ENCODE measurements at places on chromosomes 7 and 10. TPM values are rescaled to one million over a fixed set of nuclear protein-coding genes. Genes with fewer than 3 reads are reported as not detected.
A peak's percentile ranks its signal among the peaks of the same experiment; 100 is the strongest.

DNA sequence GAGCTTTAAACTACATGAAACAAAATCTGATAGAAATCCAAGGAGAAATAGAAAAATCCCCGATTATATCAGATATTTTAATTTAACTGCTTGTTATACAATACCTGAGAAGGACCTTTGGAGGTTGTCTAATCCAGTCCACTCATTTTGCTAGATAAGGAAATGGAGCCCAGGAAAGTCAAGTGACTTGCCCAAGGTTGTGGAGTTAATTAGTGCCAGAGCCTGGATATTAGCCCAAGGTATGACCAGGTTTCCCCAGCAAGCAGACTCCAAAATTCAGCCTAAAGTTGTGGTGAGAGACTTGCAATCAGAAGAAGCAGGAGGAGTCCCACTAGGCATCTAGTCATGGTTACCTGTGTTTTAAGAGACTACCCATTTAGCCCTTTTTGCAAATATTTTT, 11.7 kb upstream of the EEPD1 start:
- no peak for DNase-seq

The PLXNA4 gene
- 29.2 TPM for total RNA-seq

DNA sequence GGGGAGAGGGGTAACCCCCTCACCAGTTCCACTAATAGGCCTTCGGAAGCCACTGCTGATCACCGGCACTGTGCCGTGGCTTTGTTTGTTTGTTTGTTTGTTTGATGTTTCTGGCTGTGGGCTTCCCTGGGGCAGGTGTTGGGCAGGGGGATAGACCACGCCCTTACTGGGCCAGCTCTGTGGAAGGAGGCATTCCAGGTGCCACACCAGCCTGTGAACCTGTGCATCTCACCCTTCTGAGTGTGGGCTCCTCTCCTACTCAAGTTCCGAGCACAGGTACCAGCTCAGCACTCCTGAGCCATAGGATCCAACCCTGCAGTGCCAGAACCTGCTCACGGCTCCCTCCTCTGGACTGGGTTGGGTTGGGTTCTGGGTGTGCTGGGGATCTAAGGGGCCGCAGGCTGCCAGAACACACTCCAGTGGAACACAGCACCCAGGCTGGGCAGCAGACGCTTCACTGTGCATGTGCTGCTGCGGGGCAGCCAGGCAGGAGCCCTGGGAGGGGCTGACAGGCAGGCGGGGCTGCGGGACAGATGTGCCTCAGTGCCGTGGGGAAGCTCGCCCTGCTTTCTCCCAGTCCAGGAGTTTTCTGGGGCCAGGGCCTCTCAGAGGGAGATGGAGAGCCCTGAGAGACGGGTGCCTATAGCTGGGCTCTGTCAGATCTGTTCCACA, 1053.9 kb downstream of the CNTNAP2 start:
- DNase-seq = no peak

DNA sequence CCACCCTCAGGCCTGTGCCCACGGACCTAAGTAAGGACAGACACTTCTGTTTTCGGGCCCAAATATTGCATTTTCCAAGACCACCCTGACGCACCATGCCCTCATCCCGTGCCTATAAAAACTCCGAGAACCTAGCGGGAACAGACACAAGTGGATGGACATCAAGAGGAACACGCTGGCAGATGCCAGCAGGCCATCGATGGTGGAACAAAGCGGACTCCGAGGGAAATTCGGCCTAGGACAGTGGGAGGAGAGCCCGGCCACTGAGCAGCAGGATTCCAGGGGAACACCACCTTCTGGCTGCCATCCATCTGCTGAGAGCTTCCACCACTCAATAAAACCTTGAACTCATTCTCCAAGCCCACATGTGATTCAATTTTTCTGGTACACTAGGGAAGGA, 243.6 kb upstream of the ZWINT start:
- no peak for DNase-seq

DNA sequence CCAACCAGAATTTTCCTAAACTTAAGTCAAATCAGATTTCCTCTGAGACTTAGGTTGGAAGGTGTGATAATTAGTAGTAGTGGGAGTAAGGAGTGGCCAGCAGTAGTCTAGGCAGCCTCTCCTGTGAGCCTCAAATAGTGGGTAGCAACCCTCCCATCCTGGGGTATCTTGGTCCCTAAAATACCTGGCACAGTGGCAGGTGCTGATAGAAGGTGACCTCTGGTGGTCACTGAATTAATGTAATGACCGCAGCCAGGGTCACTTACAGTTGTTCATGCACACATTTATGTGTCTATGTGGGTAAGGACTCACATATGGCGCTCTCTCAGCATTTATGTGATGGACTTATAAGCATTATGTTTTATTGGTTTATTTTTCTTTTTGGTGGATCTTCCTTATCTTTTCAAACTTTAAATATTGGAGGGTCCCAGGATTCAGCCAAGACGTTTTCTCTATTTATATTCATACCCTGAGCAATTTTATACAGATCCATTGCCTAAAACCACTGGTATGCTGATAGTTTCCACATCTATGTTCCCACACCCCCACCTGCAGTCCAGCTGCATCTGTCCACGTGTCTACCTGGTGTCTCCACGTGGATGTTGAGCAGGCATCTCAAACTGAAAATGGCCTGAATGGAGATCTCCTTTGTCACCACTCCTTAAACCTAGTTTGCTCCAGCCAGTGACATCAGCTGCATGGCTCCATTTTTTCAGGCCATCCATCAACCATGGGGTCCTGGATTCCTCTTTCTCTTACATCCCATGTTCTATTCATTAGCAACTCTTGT, 18.3 kb downstream of the BMPER start:
- DNase-seq = no peak

The ZP3 gene
- 2.5 TPM for total RNA-seq

The MLXIPL gene
- total RNA-seq = not detected

The ATOH7 gene
- not detected for total RNA-seq

DNA sequence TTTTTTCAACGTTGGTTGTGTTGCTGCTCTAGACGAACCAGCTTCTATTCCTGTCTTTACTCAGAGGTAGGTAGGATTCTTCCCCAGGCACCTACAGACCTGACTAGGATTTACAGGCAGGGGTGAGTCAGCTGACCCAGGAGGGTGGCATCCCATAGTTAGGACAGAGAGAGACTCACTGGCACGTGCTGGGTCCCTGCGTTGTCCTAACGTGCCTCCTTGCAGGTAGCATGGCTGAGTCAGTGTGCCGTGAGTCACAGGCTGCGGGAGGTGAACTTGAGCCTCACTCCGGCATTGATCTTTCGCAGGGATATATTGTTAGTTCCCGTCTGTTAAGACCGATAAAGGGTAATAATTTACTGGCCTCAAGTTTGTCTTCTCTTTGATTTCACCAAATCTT, 96.5 kb downstream of the PFKFB3 start:
- DNase-seq = peak; percentile 85

DNA sequence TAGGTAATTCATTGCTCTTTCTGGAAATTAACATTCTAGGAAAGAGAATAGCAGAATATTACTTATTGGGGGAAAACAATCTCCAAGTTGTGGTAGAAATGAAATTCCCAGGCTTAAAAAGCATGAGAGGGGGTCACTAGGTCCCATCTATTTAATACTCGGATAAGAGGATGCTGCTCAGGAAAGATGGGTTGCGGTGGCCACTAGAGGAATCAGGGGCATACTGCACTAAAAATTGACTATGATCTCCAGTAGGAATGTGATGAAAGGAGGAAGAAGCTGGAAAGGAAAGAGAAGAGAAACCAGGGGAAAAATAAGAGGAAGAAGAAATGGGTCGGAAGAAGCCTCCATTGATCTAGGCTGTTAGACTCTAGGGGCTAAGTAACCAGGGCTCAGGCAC, 192.8 kb downstream of the GPAM start:
- no peak for DNase-seq

The EPO gene
- total RNA-seq = not detected

- no peak for DNase-seq
Measured at GRCh38 chr7:42278344-42278743, 41.3 kb upstream of the GLI3 start.

GRCh38 chr7:25056368-25056767, 68.7 kb downstream of the CYCS start:
- no peak for DNase-seq
